ENCODE measurements at places on chromosomes 16 and 17. TPM values are rescaled to one million over a fixed set of nuclear protein-coding genes. Genes with fewer than 3 reads are reported as not detected.

Gene DRC3
- total RNA-seq, result 2.0 TPM

Gene TOP3A
- total RNA-seq, result 35.3 TPM

Gene GPRC5B
- 24.8 TPM for total RNA-seq

Gene AP2B1
- total RNA-seq, result 172 TPM

Gene ZNF469
- total RNA-seq, result 5.8 TPM

Gene PIK3R6
- not detected for total RNA-seq

Gene DDX52
- total RNA-seq, result 39.2 TPM

Gene SPIRE2
- total RNA-seq, result 1.1 TPM

Gene CFAP52
- total RNA-seq, result not detected

Gene MT1E
- total RNA-seq, result 97.3 TPM

Gene PMFBP1
- not detected for total RNA-seq

Gene HSPB9
- total RNA-seq, result not detected

Gene ZNF385C
- not detected for total RNA-seq

Gene WNK4
- total RNA-seq, result 1.3 TPM

Gene KCNJ18
- total RNA-seq, result not detected

Gene CHRNE
- 0.65 TPM for total RNA-seq

Gene ITGAD
- not detected for total RNA-seq

Gene KRT33B
- not detected for total RNA-seq

Gene PIMREG
- 16.2 TPM for total RNA-seq

Gene AGRP
- total RNA-seq, result not detected

Gene TBC1D3L
- total RNA-seq, result 3.9 TPM

Gene CPNE7
- 7.8 TPM for total RNA-seq

Gene EPOP
- 2.4 TPM for total RNA-seq

Gene SLC6A2
- not detected for total RNA-seq

Gene DPEP2
- 0.57 TPM for total RNA-seq

Data from vein endothelial cell (primary cell).